Bone marrow (tissue), 2 donors: ENCODE measurements at places on chromosomes 5 and 9.

- DNase-seq: no peak
Observed at GRCh38 chr5:9919306-9920030, 289.3 kb upstream of the TAS2R1 start.

DNA sequence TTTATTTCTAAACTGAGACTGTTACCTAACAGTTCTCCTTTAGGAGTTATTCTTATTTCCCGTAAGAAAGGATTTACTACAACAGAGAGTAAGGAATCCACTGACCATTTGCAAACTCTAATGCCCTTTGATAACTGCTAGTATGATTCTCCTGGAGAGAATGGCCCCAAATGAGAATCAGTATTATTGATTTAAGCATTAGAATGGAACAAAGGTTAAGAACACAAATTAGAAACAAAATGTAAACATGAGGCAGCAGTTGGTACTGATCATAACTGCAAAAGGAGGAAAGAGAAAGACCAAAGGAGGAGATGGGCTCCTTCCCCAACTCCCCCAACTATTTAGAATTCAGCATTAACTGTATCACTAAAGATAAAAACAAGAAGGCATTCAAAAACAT lies 30.7 kb downstream of the PSIP1 start:
- no peak for DNase-seq

- DNase-seq: no peak
Observed at GRCh38 chr9:15220658-15221318, 86.2 kb downstream of the TTC39B start.

- DNase-seq: no peak
Observed at GRCh38 chr5:134664448-134664847, 15.9 kb downstream of the SEC24A start.

- no peak for DNase-seq
Observed at GRCh38 chr9:13461414-13461991, 182.0 kb upstream of the MPDZ start.

DNA sequence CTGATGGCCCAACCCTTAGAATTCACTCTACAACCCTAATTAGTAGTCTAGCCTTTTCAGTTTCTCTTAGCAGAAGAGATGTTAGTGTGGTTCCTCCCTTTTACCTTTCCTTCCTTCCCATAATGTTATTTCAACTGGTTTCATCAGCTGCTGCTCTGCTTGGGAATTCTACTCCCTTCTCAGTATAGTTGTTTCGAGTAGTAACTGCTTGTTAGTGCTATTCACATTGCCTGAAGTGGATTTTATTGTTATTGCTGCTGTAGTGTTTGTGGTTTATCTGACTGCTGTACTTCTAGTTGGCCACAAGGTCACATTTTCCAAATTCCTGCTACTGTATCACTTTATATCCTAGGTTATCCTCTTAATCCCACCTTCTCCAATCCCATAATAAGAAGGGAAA lies 29.7 kb downstream of the SMIM15 start:
- DNase-seq: no peak

DNA sequence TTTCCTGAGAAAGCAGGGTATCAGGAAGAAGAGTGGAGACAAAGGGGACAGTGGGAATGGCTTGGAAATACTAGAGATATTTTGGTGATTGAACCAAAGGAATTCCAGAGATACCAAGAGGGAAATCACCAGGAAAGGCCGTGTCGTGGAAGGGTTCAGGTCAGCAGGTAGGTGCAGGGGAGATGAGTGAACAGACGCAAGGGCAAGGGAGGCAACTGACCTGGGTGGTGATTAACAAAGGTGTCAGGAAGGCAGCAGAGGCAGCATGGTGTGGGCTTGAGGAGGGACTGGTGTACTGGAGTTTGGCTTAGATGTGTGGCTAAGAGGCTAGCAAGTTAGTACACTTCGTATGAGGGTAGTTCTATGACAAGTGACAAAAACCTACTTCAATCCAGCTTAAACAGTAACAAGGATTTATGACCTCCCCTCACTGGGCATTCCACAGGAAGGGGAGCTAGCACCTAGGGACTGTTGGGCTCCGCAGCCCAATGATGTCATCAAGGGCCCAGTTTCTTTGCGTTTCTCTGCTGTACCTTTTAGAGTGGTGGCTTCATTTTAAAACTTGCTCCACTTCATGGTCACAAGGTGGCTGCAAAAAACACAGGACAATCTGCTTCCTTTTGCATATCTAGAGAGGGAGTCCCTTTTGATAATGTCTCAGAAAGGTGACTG lies 37.0 kb downstream of the INIP start:
- no peak for DNase-seq

GRCh38 chr5:140635291-140636257 lies 2.6 kb upstream of the CD14 start:
- DNase-seq: no peak

GRCh38 chr5:105207066-105207465 lies 1644.5 kb upstream of the NUDT12 start:
- no peak for DNase-seq

DNA sequence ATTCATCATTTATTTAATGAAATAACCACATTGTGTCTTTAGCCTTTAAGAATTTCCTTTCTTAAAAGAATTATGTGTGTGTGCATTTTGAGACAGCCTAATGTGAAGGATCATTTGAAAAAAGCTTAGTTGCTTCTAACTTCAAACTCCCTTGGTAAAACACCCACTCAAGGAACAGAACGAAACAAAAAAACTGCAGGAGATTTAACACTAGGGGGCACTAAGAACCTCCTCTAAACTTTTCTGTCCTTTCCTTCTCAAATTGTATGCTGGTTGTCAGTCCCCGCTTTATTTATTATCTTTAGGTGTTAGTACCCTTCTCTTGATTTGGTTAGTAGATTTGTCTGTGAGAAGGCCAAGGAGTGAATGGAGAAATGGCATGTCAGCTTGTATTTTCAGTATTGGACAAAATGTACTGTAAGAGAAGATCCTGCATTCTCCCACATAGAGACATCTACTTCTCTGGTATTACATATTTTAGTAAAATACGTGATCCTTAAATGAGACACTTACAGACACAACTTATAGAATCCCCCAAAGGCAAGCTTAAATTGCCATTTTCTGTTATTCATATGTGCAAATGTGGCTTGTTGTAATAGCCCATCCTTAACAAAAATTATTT lies 229.7 kb downstream of the MRPS30 start:
- DNase-seq: no peak

DNA sequence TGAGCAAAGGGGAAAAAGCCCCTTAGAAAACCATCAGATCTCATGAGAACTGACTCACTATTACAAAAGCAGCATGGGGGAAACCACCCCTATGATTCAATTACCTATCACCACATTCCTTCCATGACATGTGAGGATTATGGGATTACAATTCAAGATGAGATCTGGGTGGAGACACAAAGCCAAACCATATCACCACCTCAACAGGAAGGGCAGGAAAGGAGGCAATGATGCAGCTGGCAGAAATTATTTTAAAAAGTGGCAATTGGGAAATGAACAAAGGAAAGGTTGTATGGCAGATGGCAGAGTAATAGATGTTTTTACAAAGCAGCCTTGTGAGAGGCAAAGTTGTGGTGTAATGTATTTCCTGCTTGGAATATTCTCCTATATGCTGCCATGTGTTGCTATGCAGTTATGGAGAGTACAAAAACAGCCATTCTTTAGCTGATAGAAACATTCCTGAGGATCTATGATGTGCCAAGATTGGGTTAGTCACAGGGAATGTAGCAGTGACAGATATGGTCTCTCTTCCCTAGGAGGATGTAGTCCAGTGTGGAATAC lies 138.8 kb downstream of the SMC2 start:
- no peak for DNase-seq

DNA sequence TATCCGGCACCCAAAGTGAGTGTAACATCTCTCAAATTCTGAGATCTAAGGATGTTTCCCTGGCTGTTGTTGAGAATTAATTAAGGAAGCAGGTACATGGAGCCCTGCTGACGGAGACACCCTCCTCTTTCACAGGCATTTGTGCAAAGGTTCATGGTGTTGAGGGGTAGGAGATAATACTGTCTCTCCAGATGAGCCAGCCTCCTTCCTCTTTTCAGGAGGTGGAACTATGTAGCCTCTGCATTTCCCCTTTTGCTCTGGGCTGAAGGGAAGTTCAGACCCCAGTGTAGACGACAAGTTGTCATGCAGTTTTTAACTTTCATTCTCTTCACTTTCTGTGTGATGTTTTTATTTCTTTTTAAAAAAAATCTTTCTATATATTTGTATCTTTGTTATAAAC lies 107.5 kb downstream of the GALNT10 start:
- DNase-seq: peak; percentile 71

GRCh38 chr5:5078009-5078897 lies 61.9 kb upstream of the ADAMTS16 start:
- no peak for DNase-seq

- no peak for DNase-seq
Observed at GRCh38 chr9:98794802-98795201, 1.6 kb downstream of the ANKS6 start.

- no peak for DNase-seq
Observed at GRCh38 chr9:31500422-31500821, 884.0 kb upstream of the ACO1 start.

DNA sequence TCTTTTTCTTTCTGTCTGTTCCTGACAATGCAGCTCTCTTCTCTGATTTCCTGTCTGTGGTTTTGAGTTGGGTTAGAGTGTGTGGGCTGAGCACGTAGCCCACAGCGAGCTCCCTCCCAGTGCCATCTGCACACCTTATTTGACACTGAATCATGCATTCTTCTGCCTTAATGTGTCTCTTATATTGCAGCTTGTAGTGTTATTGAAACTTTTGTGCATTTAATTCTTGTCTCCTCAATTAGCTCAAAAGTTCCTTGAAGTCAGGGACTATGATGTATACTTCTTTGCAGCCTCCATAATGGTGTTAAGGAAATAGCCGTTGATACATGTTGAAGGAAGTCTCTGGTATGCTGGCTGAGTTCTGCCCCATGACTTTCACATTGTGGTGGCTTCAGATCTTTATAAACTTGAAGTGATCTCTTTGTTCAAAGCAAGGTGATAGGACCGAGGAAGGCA lies 576.2 kb upstream of the CLINT1 start:
- DNase-seq: no peak

DNA sequence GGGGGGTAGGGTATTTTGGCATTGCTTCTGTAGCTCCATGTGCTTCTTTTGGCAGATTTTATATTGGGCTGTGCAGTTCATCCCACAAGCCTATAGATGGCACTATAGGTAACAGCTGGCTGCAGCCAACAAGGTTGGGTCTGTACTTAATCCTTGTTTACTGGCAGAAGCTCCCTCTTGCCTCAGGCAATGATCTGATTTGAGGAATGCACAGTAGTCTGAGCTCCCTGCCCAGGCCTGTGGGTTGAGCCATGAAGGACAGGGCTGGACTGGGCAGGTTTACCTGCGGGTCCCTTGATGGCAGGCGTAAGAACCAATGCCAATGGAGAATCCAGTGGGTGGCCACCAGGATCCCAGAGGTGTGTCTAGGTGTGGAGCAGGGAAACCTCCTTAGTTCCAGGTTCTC lies 11.7 kb upstream of the OR1J2 start:
- DNase-seq: peak; percentile 6

DNA sequence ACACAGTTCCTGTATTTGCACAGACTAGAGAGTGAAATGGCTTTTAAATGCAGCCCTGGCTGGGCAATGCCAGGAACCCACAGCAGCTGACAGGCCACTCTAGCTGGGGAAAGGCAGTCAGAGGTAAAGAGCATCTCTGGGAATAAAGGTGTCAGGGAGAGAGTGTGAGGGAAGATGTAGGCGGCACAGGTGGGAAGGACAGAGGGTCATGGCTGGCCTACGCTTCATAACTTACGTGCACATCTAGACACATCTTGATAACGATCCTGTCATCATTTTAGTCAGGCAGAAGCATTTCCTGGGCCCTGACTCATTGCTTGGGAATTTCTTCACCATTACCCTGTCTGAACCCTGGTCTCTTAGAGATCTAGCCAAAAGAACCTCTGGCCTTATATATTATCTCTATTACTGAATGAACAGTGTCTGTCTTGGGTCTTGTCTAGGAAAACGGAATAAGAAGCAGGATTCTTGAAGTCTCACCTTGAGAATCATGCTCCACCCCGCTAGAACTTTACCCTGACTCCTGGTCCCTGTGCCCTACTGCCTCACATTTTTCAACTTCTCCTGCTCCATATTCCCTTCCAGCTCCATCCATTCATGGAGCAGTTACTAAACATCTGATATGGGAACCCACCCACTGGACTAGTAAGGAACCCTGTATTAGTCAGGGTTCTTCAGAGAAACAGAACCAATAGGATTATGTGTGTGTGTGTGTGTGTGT lies 106.4 kb upstream of the ELL2 start:
- DNase-seq: no peak

DNA sequence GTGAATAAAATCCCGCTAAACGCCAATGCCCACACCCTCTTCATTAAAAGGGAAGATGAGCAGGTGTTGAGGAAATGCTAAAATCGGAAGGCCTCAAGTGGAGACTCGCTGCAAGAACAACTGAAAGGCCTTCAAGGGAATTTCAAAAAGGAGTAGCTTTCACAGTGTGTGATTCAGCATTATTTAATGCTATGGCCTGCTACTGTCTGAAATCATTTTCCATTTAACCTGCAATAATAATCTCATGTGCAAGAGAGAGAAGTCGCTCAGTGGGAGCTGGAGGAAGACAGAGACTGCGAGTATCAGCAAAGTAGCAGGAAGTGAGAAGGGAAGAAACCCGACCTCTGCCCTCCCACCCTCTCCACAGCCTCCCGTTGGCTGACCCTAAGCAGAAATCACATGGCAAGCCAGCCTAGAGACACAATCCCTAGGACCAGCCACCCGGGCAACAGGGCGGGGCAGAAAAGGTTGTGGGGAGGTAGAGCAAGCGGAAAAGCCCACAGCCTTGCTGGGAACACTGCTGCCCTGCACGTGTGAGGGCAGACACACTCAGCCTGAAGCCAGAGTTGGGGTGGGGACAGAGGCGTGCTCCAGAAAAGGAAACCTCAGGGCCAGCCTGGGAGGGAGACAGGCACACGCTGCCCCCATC lies 39.9 kb upstream of the CTSL start:
- no peak for DNase-seq

DNA sequence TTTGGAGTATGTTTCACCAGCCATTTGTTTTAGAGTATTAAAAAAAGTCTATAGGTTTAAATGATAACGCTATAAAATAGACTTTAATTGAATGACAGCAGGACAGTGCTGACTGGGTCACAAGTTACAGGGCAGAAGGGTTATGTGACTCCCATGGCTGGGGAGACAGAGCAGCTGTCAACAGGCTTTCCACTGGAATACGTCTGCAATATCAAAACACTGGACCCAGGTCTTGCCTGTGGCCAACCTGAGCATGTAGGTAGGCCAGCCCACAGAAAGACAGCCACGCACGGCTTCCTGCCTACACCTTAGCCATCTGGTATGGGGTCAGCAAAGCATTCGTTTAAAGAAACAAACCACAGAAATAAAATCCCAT lies 80.7 kb downstream of the OTULIN start:
- DNase-seq: no peak

GRCh38 chr5:172918421-172919371 lies 40.5 kb upstream of the RPL26L1 start:
- no peak for DNase-seq
